ENCODE measurements at places on chromosomes 3 and 15.

DNA sequence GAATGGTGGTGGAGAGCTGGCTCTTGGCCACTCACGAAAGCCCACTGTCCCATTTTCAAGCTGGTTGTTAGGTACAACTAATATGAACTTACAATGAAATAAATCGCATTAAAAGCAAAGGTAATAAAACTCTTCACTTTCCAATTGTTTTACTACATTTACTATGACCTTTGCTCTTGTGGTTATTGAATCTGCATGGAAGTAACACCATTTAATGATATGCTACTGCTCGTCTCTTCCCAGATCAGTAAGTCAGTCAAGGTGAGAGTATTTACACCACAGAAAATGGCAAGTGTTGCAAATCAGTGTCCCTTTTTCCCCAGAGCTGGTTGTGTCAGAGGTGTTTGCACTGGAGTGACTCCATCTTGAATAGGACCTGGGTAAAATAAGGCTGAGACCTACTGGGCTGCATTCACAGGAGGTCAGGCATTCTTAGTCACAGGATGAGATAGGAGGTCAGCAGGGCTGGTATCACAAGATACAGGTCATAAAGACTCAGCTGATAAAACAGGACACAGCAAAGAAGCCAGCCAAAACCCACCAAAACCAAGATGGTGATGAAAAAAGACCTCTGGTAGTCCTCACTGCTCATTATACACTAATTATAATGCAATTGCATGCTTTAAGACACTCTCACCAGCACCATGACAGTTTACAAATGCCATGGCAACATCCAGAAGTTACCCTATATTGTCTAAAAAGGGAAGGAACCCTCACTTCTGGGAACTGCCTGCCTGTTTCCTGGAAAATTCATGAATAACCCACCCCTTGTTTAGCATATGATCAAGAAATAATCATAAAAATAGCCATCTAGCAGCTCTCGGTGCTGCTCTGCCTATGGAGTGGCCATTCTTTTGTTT, 57.6 kb downstream of the FRMD4B start:
- no peak for DNase-seq

DNA sequence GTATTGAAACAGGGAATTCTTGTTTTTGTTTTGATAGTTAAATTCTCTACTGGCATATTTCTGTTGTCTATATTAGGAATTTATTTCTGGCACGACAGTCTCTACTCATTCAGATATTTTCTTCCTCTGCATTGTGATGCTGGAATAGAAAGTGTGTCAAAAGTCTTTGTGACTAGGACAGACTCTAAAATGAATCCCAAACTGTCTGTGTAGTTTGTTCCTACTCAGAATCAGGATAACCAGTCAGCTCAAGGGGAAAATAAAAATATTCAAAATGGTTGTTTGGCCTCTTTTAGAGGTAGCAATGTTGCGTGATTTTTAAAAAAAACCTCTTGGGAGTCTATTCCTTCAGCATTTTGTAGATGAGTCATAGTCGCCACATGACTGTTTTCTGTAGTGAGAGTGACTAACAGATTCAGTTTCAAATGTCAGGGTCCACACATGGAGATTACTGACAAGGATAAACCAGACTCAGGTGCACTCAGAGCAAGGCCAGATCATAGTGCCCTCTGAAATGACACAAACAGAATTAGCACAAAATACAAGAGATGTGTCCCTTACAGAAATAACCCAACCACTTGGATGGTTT, 13.1 kb downstream of the SLC7A14 start:
- no peak for DNase-seq

DNA sequence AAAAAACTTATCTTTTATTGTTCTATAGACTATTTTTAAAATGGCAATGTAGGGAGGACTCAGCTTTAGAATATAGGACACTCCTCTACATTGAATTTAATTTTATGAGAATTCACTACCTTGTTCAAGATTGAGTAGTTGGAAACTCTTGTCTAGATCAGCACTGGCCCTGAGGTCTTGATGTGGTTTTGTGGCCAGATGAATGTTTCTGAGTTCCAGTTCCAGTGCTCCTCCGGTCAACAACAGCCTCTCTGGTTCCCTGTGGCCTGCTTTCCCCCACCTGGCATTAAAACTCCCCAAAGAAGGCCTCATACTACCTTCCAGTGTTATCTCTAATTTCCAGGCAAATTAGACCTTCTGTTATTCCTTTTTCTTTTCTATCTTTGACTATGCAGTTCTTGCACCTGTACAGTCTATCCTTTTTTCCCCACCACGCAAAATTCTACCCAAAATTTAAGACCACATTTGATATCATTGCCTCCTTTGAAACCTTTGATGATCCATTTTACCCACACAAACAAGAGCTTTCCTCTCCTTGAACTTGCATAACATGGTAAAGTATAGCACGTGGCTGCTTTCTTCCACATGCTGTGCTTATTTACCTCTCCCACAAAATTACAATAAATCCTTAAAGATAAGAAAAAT, 9.6 kb upstream of the ANP32A start:
- DNase-seq, result no peak

GRCh38 chr15:57070674-57071073, 152.2 kb downstream of the TCF12 start:
- DNase-seq, result no peak

- no peak for DNase-seq
Observed at GRCh38 chr15:54594115-54594514, 602.6 kb downstream of the RSL24D1 start.

DNA sequence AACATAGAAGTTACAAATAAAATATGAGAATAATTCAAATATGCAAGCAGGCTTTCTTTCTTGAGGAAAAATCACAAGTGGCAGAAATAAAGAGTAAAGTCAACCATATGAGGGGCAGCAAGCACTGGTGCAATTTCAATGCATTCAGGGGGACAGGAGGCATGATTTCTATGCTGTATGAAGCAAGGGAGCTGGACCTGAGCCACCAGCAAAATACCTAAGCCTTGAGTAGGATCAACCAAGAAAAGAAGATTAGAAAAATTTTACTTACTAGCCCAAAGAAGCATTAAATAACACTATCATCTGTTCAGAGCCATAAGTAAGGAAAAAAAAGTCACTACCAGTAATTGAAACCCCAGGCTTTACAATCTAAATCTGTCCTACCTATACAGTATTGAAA, 6.3 kb downstream of the ADGRG7 start:
- no peak for DNase-seq

DNA sequence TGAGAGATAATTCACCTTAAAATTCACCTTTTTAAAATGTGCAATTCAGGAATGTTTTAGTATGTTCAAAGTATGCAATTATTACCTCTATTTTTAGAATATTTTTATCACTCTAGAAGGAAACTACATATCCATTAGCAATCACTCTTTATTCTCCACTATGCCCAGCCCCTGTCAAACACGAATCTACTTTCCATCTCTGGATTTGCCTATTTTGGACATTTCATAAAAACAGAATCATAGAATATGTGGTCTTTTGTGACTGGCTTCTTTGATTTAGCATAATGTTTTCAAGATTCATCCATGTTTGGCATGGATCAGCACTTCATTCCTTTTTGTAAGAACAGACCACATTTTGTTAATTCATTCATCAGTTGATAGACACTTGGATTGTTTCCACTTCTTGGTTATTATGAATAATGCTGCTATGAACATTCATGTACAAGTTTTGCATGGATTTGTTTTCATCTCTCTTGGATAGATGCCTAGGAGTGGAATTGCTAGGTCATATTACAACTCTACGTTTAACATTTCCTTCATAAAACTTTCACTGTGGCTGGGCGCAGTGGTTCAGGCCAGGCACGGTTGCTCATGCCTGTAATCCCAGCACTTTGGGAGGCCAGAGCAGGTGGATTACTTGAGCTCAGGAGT, 12.7 kb downstream of the HMCES start:
- no peak for DNase-seq

- DNase-seq, result no peak
Observed at GRCh38 chr15:48833526-48834239, 22.8 kb upstream of the CEP152 start.

DNA sequence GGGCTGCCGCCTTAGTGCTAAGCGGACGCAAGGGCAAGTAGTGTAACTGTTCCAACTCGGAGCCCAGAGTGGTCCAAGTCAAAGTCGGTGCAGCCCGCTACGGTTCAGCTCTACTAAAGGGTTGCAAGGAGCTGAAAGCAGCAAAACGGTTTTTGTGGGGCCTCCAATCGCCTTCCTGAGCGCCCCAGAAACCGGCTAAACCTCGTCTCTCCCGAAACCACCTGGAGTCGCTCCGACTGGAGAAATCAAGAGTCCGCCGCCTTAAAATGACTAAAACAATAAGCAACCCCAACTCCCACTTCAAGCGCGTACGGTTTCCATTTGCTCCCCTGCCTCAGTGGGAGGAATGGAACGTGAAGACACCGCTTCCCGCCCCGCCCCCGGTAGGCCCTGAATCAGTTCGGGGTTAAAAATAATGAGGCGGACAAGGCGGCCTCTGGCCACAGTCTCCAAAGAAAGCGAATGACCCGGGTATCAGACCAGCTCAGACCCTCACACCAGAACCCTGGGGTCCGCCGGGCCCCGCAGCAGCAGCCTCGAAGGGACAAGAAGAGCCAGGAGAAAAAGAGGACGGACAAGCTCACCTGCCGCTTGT, 401 bp downstream of the SEC11A start:
- no peak for DNase-seq

- DNase-seq, result peak; percentile 7
Observed at GRCh38 chr15:29596266-29596665, 226.0 kb downstream of the TJP1 start.

DNA sequence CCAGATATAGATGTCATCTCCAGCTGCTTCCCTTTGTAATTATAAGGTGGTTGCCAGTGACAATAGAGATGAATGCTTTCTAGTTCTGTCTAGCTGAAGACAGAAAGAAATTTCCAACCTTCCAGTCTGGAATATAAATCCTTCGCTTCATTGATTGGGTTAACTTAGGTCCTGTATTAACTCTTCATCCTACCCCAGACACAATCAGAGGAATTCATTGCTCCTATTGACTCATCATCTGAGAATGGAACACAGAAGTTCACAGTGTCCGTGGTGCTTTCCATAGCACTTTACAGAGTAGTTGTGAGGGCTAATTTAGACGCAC, 241.4 kb downstream of the NFKBIZ start:
- no peak for DNase-seq

DNA sequence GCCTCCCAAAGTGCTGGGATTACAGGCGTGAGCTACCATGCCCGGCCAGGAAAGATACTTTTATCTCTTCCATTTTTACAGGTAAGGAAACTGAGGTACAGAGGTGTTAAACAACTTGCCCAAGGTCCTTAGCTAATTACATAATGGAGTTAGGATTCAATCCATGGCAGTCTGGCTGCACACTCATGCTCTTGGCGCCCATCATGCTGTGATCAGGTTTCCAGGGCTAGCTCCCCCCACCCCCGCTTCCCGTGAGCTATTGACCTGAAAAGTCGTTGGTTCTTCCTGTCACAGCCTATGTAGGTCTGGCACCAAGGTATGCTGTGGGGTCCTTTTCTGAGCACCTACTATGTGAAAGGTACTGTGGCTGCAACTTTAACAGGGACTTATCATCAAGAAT, 55.9 kb upstream of the LARS2 start:
- DNase-seq, result no peak

DNA sequence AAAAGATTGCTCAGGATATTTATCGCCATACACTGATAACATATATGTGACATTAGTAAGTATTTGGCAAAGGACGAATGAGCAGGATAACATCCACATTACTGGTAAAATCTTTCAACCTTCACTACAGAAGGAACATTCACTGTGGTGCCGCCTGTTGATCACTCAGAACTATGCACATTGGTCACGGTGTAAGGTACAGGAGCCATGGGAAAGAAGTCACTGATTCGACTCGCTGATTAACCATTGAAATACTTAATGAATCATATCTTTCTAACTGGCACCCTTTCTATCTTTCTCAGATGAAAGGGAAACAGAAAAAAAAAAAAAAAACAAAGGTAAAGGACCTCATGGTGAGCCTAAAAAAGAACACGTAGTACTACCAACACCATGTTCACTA, 68.8 kb downstream of the TJP1 start:
- no peak for DNase-seq

GRCh38 chr15:49855917-49856637, 235.2 kb downstream of the DTWD1 start:
- no peak for DNase-seq

DNA sequence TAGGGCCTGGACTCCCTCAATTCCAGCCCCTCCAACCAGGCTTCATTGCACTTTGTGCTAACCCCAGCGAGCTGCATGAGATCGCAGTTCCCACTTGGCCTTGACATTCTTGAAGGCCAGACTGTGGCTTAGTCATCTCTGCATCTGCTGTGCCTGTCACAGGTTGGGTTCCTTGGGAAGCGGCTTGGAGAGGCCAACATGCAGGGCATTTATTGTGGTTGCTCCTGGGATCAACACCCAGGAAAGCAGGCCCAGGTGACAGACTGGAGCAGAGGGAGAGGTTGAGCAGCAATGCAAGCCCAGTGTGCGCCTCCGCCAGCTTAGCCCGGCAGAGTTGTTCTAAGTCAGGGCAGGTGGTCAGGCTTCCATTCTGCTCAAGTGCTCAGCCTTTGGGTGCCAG, 10.5 kb downstream of the ABCF3 start:
- DNase-seq, result no peak

DNA sequence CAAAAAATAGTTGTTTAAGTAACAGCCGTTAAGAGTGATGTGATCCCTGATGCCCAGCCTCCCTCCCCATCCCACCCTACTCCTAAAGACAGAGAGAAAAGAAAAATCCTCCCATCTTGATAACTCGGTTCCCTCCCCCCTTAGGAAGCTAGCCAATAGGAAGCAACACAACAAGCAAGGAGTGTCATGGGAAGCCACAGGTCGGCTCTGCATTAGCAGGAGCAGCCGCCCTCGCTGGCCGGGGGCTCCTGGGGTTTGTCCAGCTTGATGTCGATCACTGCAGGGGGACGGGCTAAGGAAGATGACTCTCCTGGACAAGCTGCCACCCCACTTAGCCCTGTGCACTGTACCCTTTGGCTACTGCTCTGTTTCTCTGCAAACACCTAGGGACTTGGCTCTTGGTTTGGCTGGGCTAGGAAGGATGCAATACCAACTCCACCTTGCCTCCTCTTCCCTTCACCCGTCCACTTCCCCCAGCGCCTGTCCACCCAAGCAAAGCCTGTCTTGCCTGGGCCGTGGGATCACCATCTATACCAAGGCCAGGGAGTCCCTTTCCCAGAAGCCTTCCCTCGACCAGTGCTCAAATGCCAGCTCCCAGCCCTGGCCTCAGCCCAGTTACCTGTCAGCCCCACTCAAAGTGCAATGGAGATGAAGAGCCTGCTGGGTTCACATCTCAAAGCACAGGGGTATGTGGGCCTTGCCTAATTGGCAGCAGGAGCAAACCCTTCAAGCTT, 23.1 kb downstream of the SRPRB start:
- DNase-seq, result no peak

DNA sequence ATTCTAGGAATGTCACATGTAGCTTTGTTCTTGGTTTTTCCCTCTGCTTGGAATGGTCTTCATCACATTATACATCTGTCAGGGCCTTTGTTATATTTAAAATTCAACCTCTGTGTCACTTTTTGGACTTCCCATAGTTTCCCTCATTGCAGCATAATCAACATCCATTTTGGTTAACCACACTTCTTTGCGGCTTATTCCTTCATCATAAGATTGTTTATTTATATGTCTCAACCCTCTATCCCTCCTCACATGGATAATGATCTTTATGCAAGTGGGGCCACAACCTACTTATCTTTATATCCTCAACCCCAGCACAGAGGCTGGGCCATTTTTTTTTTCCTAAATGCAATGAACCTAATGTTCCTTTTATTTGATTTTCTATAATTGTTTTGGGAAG, 260.0 kb upstream of the THBS1 start:
- DNase-seq, result no peak
